ENCODE measurements at places on chromosomes 1 and 21.

DNA sequence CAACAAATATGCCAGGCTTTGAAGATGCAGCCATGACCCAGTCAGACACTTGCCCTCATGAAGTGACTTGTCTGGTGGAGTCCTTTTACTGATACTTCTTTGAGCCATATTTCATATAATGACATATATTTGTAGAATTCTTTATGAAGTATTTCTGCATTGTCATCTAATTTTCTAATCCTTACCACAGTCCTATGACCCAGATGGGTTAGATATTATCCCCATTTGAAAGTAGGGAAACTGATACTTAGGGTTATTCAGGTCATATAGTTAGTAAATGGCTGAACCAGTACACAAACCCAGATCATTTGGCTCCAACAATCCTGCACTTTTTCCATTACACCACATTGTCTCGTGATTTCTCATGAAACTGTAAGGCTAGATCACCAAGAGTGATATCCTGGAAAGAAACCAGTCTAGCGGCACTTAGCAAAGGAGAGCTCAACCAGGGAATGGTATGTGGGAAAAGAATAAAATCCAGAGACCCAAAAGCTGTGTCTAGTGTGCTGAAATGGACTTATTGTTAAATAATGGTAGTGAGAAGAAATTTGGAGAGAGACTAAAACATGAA lies 49.6 kb downstream of the ZFYVE9 start:
- no peak for DNase-seq

GRCh38 chr1:61975638-61976037 lies 219.0 kb upstream of the L1TD1 start:
- no peak for DNase-seq

DNA sequence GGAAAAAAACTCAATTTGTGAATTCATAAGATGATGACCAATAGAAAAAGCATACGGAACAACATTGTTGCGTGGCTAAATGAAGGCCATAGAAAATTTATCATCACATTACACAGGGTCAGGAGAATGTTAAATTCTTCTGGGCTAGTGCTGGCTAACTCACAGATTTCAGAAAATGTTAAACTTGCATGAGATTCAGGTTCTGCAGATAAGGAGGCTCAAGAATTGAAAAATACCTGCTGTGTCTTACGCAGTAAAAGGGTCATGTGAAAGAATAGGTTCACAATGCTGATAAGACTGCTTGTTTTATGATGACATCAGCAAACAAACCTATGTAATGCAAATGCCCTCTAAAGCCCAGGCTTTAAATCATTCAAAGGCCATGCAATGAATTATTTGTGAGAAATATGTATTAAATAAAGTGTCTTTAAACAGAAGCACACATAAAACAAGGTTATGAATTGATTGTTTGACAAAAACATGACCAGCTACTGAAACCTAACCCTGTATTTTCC lies 378.8 kb downstream of the USP25 start:
- DNase-seq = no peak

DNA sequence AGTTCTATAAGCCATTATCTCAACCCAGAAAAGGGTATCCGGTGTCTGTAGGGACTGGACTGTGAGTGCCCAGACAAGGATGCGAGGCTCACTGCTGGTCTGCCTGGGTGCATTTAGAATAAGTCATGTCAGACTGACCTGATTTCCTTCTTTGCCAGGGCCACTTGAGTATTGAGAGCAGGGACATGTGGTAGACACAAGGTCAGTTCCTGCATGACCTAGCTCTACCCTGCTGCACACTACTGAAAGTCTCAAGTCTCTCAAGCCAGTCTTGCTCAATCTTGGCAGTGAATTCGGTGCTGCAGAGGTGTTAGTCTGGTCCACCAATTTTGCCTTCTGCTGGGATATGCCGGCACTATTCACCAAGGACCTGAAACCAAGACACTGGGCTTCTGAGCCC lies 180.1 kb downstream of the C1orf94 start:
- DNase-seq = no peak

DNA sequence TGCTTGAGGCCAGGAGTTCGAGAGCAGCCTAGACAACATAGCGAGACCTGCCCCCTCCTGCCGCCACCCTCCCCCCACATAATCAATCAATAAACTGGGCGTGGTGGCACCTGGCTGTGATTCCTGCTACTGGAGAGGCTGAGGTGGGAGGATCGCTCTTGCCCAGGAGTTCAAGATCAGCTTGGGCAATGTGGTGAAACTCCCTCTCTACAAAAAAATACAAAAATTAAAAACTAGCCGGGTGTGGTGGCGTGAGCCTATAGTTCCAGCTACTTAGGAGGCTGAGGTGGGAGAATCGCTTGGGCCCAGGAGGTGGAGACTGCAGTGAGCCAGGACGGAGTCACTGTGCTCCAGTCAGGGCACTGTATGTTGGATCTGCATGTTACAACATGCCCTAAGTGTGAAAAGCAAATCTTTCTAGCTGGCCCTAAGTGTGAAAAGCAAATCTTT lies 7.0 kb upstream of the MDM4 start:
- DNase-seq = no peak

DNA sequence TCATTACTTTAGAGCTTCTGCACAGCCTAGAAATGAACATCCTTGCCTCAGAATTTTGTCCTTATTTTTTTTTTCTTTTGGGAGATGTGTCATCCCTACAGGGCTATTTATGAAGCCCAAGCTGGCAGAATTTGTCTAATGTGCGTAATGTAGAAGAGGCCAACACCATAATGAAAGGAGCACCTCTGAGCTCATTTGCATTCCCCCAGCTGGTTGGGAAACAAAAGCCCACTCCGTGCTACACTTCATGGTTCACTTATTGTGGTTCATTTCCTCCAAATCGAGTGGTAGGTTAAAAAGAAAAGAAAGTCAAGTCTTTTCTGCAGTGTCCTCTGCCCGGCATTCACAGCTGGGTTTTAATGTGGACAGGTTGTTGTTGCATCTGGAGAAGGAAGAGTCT lies 73.5 kb downstream of the KAZN start:
- no peak for DNase-seq

- DNase-seq = no peak
Observed at GRCh38 chr1:24980836-24981630, 51.0 kb upstream of the RUNX3 start.

- no peak for DNase-seq
Observed at GRCh38 chr1:11229203-11229602, 33.1 kb downstream of the MTOR start.

DNA sequence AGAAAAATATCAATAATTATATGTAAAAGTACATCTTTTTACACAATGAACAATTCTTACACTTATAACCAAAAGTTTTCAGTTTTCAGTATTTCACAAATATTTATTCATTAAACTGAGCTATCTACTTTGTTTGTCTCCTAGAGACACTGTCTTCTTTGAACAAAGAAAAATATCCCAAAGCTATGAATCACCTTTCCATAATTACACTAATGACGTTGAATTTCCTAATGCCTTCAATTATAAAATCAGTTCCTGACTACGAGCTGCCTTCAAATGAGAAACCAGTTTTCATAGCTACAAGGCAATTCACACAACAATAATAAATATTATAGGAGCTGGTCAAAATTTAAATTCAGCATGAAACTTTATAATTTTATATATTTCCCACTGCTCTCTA lies 201.8 kb upstream of the BRINP3 start:
- DNase-seq = no peak

GRCh38 chr1:168755800-168756418 lies 26.9 kb upstream of the DPT start:
- no peak for DNase-seq

- DNase-seq = no peak
Observed at GRCh38 chr21:29641635-29642550, 297.9 kb downstream of the GRIK1 start.

- DNase-seq = no peak
Observed at GRCh38 chr1:107061886-107062285, 5.4 kb downstream of the PRMT6 start.

DNA sequence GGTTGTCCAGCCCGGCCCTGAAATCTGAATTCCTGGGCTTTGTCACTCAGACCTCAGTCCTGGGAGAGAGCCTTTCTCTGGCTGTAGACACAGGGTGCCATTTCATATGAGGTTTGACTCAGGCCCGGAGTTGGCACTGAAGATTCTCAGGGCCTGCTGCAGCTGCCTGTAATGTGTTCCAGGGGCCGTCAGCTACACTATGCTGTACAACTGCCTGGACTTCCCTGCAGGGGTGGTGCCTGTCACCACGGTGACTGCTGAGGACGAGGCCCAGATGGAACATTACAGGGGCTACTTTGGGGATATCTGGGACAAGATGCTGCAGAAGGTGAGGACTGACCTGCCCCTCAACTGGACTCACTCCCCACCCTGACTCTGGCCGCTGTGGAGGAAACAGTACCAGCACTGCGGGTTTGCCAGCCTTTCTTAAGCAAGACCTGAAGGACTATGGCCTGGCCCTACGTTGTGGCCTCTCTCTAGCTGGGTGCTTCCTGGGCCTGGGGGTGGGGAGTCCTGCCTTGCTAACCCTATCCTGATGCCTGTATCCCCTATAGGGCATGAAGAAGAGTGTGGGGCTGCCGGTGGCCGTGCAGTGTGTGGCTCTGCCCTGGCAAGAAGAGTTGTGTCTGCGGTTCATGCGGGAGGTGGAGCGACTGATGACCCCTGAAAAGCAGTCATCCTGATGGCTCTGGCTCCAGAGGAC lies 18.9 kb downstream of the FAAH start:
- no peak for DNase-seq

GRCh38 chr1:94734963-94735901 lies 84.9 kb upstream of the SLC44A3 start:
- no peak for DNase-seq

DNA sequence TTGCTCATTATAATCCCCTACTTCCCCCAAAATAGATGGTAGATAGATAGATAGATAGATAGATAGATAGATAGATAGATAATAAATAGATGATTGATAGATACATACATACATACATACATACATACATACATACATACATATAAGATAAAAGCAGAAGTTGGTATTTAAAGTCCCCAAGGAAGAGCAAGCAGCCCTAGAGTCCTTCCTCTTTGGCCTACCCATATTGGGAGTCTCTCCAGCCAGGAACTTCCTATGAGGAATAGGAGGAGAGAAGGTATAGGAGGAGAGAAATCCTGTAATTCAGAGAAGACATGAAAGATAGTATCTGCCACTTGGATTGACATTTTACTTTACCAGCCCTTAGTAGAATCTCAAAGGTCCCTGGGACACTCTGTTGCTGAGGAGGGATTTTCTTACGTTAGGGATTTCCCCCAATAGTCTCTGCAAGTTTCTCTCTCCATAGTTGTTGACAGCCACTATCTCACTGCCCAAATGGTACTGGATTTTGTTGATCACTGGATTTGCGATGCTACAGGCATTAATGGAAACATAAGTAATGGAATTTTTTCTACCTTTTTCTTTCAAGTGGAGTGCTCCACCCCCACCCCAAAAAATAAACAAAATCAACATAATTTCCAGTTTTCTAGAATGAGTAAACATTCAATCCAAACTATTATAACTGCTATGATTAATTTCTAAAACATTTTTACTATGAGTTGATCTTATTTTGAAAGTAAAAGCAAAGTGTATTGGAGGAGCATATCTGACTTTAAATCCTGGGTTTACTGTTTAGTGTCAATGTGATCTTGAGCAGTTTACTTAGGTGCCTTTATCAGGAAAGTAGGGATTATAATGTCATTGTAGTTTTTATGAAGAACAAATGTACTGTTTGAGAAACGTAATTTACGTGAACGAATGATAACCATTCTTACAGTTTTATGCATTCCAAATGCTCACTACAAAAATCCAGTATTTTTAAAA lies 93.2 kb upstream of the TNFSF4 start:
- DNase-seq = no peak

Data from stimulated activated CD8-positive, alpha-beta memory T cell treated with anti-CD3 and anti-CD28 coated beads, Interleukin-7, amount 100 ng/mL, for 1 hour (primary cell).